ENCODE measurements at places on chromosomes 13 and 19.

DNA sequence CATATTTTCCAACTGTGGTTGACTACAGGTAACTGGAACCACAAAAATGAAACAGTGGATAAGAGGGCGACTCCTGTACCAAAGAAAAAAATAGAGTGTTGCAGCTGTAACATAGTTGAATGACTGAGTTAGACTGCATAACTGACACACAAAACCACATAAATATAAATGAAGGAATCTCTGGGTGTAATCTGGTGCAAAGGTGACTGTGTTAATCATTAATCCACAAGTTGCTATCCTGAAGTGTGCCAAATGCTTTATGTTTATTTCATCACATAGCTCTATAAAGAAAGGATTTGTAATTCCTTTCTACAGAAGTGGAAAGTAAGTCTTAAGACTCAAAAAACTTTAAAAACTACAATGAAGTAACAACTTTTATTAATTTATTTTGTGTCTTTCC is 6.0 kb upstream of the GJB2 start:
- DNase-seq = no peak

DNA sequence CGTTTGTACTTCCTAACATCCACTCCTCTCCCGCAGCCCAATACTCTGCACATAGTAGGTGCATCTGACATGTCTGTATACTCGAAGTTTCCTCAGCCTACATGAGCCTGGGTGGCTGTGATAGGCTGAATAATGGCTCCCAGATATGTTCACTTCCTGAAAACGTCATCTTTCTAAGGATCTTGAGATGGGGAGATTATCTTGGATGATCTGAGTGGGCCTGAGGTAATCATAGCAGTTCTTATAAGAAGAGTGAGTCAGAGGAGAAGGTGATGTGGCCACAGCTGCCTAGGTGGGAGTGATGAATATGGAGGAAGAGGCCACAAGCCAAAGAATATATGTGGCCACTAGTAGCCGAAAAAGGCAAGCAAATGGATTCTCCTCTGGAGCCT is 84.2 kb downstream of the AKAP11 start:
- DNase-seq = no peak

DNA sequence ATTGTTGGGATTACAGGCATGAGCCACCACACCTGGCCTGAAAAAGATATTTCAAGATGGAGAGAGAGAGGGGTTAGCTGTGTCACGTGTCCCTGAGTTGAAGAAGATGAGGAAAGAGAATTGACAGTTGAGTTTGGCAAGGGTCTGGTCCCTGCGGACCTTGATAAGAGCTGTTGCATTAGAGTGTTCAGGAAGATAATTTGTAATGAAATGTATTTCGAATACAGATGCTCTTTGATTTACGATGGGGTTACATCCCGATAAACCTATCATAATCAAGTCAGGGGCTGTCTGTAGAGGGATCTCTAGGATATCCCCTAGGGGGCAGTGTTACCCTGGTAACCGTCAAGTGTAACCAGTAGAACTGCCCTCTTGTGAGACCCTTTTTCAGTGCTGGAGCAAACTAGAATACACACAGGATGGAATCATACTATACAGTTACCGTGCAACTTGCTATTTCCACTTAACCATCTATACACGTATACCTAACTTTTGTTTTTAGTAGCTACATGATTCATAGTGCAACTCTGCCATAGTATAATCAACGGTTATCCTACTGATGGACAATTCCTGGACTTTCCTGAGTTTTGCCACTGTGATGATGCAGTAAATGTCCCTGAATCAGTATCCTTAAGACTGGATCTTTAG is 1.5 kb upstream of the ELOF1 start:
- DNase-seq = peak; percentile 64

GRCh38 chr13:103898481-103898880 is 832.3 kb upstream of the SLC10A2 start:
- DNase-seq = no peak

DNA sequence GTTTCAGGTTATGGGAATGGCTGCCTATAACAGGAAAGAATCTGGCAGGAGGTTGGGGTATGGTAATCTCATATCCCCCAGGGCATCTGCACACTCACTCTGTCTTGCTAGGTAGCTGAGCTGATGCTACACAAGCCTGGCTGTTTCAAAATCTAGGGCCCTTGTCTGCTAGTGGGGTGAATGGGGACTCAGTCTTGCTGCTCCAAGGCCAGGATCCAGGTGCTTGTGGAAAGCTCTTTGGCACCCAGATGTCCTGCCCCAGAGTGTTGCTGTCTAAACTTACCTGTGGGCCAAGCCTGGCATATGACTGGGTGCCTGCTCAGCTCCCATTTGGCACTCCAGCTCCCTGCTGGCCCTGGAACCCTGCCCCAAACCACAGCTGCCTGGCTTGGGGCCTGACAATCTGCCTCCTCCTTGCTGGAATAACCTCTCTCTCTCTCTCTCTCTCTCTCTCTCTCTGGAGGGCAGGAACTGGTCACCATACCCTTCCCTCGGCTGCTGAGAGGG is 158.1 kb upstream of the TSC22D1 start:
- DNase-seq = no peak

- DNase-seq = no peak
Observed at GRCh38 chr13:56066321-56066720, 1074.4 kb upstream of the PRR20A start.

GRCh38 chr13:33994826-33995502 is 177.0 kb downstream of the RFC3 start:
- DNase-seq = no peak

DNA sequence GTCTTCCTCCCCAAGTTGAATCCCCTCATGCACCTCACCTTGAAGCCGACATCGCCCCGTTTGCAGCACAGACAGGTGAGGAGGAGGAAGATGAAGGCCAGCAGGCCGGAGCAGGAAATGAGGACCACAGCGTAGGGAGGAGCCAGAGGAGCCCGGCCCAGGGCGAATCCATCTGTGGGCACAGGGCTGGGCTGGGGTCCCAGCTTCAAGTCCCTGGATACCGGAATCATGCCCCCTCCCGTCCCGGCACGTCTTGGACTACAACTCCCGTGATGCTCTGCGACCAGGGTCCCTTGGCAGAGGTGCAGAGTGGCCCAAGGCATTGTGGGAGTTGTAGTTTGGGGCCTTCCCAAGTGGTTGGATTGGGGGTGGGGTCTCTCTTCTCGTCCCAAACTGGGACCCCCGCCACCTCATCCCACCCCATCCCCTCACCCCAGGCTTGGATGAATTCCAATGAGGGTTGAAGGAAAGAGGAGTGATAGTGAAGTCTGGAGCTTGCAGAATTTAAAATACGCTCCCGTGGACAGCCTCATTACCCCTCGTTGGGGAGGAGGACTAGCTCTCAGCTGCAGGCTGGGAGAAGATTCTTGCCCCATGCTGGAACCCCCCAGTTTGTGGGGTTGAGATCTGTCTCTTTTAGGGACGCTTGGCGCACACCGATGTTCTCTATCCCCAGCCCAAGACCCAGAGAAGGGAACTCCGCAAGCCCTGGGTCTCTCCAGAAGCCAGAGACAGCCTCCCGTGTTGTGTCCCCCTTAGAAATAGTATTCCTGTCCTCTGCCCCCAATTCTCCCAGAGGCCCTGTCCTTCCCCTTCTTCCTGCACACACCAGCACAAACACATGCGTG is 990 bp downstream of the LMTK3 start:
- DNase-seq = peak; percentile 68

GRCh38 chr13:110413676-110414040 is 106.6 kb downstream of the COL4A2 start:
- no peak for DNase-seq

- DNase-seq = peak; percentile 41
Observed at GRCh38 chr19:17496337-17496997, 15.0 kb upstream of the PGLS start.

DNA sequence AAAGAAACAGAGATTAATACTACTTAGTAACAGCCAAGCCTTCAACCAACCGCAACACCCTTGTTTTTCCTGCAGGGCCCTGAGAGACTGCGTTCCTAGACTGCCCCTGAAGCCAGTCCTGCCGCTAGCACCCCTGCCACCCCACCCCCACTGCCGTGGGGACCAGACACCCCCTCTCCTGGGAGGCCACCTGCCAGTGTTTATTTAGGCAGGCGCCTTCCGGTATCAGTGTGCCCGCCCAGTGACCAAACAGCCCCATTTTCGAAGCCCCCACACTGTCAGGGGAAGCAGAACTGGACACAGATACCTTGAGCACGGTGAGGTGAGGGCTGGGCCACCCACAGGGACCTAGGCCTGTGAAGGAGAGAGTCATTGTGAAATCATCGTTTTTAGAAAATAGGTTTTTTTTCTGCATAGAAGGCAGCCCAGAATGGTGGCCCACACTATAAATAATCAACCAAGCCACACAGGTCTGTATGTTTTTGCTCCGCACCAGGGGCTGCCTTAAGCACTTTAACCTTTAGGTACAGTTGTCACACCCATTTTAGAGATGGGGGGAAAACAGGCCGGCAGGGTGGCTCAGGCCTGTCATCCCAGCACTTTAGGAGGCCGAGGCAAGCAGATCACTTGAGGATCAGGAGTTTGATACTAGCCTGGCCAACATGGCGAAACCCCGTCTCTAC is 3.5 kb upstream of the TLE5 start:
- no peak for DNase-seq

GRCh38 chr13:67219113-67219512 is 11.0 kb downstream of the PCDH9 start:
- DNase-seq = no peak
